ENCODE measurements at places on chromosomes 12 and 14.

- no peak for DNase-seq
These were observed 257.0 kb upstream of the MGAT4C start for GRCh38 chr12:86513226-86513625.

- no peak for DNase-seq
These were observed 37.2 kb downstream of the SLC35F4 start for GRCh38 chr14:57828713-57829112.

DNA sequence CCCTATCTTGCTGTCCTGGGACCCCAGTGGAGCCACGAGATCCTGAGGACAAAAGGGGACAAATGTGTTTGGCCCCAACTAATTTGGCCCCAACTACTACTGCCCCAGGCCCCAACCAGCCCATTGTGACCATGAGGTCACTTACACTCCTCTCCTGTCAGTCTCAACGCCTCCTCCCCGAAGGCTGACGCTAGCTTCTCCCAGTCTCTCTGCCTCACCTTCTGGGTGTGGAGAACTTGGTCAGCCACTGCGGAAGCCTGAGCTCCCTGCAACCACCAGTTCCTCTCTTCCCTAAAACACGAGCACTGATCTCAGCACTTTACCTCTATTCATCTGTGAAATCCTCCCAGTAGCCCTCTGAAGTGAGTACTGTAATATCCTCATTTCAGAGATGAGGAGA lies 13.3 kb downstream of the FAM181A start:
- DNase-seq, result no peak

- DNase-seq, result no peak
These were observed 31.3 kb upstream of the CMAS start for GRCh38 chr12:22014783-22015144.

DNA sequence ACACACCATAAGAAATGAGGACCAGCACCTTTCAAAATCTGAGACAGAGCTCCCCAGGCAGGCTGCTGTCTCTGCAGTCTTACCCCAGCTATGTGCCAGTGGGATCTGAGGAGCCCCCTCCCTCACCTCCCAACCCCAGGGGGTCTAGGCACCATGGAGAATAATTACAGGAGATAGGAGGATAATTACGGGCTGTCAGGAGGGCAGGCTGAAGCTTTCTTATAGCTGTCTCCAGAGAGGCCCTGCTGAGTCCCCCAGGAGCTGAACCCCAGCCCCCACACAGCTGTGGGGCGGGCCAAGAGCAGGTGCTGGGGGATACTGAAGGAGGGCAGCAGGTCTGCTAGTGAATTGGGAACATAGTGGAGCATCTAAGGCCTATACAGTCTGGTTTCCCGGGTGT lies 6.8 kb downstream of the CPNE6 start:
- DNase-seq, result peak; percentile 58

DNA sequence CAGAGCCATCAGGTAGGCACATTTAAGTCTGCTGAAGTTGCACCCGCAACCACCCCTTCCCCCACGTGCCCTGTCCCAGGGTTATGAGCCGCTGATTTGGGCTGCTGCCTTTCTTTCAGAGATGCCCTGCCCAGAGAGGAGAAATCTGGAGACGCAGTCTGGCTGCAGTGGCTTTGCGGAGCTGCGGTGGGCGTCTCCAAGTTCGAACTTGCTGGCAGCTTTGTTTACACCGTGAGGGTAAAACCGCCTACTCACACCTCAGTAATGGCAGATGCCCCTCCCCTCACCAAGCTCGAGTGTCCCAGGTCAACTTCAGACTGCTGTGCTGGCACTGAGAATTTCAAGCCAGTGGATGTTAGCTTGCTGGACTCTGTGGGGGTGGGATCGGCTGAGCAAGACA lies 14.7 kb downstream of the PTCSC3 start:
- no peak for DNase-seq

DNA sequence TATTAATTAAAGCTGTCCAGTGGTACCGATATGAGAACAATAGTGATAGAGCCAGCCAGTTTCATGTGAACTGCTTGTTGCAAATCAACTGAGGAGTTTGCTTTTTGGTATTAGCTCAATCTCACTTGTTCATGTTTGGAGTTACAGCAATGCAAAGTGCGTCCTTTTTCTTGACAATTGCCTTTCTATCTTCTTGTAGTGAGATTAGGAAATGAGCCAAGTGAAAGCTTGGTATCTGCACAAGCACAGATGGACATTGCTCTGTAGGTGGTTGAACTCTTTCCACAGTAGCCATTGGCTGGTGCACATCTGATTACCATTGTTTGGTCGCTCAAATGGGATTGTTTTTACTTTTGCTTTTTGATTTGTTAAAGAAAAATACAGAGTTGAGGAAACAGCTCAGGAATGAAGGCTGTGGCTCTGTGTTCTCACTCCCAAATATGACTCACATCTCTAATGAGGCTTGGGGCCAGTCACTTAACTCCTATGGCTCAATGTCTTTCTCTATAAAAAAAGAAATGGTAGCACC lies 241.4 kb downstream of the BMP4 start:
- no peak for DNase-seq

DNA sequence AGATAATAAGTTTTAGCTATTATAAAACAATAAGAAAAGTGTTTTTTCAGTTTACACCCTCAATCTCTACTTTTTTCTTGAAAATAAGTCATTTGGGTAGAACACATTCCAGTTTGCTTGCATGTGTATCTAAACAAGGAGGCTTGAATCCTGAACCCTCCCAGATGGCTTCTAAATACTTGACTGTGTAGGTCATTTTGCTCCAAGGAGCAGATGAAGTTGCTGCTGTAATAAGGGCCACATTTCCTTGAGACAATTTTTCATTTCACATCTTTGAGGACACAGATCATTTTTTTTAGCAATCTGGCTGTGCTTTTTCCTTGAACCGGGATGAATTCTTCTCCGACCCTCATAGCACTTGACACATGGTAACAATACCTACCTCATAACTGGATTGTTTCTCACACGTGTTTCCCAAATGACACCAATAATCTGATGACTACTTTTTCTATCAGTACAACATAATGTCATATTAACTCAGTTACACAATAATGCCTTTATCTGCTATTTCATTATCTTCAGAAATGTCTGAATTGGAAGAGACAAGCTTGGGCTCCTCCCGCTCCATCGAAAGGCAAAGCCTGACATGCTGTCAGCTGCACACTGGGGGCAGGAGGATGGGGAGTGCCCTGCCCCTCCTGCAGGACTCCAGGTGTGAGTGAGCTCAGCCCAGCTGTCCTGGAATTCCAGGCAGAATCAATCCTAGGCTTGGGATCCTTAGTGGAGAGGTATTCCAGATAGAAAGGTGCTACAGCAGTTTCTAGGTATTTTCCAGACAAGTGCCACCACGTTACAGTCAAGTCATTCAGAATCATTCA lies 30.9 kb downstream of the GPHB5 start:
- no peak for DNase-seq

- DNase-seq, result no peak
These were observed 205.0 kb upstream of the FOXN3 start for GRCh38 chr14:89621791-89622638.

GRCh38 chr14:29486132-29486531 lies 441.5 kb downstream of the PRKD1 start:
- DNase-seq, result no peak

DNA sequence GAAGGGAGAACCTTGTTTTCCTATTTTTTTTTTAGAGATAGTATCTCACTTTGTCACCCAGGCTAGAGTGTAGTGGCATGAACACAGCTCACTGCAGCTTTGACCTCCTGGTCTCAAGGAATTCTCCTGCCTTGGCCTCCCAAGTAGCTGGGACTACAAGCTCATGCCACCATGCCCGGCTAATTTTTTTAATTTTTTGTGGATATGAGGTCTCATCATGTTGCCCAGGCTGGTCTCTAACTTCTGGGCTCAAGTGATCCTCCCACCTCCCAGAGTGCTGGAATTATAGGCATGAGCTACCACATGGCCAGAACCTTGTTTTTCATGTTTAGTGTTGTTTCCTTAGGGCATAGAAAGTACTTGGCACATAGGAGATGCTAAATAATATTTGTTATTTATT lies 13.5 kb downstream of the MANSC1 start:
- no peak for DNase-seq

DNA sequence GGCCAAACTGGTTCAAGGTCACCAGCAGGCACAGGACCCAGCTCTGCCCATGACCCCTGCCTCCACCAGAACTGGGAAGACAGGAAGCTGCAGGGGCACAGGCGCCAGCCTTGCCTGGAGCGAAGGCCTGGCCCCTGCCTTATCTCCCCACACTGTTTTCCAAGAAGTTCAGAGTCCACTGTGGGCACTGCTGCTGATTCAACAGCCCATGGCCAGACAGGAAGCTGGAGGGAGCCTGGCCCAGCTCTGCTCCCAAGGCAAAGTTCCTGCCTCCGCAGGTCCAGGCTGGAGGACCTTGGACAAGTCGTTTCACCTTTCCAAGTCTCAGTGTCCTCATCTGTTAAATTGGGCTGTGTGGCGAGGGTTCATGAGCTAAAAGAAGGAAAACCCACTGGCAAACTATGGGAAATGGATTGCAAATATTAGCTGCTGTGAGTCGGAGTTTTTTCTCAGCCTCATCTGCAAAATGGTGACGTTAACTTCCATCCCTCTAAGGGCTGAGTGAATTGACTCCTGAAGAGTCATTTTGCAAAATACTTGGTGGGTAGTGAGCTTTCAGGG lies 1.2 kb downstream of the PHETA1 start:
- DNase-seq, result no peak

GRCh38 chr12:6044082-6044481 lies 80.4 kb downstream of the VWF start:
- DNase-seq, result no peak

GRCh38 chr12:94560431-94561221 lies 89.7 kb downstream of the TMCC3 start:
- no peak for DNase-seq

- DNase-seq, result no peak
These were observed 276.2 kb upstream of the RTL1 start for GRCh38 chr14:101179691-101180211.

DNA sequence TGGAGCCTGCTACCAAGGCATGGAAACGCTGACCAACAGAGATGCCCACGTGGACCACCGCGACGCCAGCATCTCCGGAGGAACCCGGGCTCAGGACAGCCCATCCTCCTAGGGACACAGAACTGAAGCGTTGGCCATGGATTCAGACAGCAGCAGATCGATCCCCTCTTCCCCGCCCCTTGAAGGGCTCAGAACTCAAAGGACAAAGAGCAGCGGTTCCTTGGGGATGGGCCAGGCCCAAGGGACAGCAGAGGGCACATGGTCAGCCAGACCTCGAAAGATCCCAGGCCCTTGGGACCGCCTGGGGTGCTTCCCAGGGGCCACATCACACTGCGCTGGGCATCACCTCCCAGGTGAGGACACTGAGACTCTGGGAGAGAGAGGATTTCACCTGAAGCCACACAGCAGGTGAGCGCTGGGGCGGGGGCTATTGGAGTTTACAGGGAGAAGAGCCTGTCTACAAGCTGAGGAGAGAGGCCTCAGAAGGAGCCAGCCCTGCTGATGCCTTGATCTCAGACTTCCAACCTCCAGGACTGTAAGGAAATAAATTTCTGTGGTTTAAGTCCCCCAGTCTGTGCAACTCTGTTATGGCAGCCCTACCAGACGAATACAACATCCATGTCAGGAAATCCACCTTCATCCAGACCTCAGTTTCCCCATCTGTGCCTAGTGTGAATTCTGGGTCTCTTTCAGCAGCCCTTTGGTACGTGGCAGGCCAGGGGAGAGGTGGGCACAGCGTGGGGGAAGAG lies 49.4 kb downstream of the CCNK start:
- DNase-seq, result no peak

GRCh38 chr12:112680993-112681392 lies 110.6 kb upstream of the RPH3A start:
- no peak for DNase-seq

DNA sequence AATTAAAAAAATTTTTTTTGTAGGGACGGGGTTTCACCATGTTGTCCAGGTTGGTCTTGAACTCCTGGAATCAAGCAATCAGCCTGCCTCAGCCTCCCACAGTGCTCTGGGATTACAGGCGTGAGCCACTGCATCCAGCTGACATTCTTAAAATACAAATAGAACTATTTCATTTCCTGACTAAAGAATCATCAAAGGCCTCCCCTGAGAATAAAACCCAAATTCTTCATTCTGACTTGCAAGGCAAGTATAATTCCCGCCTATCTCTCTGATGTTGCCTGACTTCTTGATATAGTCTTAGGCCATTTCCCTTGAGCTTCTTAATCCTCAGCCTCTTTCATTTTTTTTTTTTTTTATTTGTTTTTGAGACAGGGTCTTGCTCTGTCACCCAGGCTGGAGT lies 4.4 kb upstream of the BICD1 start:
- no peak for DNase-seq

DNA sequence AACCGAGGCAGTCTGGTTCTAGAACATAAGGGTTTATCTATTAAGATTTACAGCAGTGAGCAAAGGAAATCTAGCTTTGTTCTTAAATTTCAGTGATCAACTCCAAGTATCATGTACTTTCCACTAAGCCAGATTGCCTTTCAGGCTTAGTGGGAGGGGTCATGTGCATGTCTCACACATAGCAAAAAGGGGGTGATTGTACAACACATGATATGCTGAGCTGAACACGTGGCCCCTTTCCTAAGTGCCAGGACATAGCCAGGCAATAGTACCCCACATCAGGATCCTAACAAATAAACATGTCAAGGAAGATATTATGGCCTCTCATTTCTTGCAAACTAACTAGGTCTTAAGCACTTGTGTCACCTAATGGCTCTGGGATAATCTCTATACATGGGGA lies 347.2 kb downstream of the C12orf75 start:
- DNase-seq, result no peak

GRCh38 chr12:3964439-3964838 lies 91.2 kb upstream of the PARP11 start:
- no peak for DNase-seq

DNA sequence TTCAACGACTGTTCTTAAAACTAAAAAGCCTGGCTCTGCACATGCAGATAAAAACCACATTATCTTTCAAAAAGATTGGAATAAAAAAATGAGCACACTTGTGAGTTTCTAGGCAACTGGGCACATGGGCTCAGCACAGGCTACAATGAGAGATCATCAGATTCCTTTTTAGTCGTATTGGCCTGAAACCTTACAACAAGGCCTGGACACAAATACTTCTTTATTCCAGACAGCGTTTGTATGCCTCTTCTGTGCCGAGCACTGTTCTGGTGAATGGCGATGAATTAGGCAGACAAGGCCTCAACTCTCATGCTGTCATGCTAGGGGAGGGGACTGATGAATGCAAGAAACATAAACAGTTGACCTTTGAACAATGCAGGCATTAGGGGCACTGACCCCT lies 463.0 kb downstream of the AACS start:
- DNase-seq, result no peak

DNA sequence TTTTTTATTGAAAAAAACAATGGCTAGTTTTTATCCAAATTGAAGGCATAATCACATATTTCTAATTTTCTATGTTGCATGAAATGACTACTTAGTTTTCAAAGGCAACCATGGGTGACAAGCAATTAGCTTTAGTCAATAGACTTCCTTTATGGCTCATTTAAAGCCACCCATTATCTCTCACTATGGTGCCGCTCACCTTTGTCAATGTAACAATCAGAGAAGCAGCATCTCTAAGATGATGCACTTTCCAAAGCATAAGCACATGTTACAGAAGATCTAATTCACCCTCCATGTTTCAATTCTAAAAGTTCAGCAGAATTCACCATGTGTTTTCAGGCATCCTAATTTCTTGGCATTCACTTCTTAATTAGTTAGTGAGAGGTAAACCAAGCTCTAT lies 166.6 kb upstream of the RPL10L start:
- DNase-seq, result peak; percentile 22

GRCh38 chr14:71737760-71738159 lies 194.5 kb upstream of the RGS6 start:
- no peak for DNase-seq
